ENCODE measurements at places on chromosomes 7 and 10.

- DNase-seq: no peak
Observed at GRCh38 chr10:81882011-81882410, 7.0 kb downstream of the NRG3 start.

DNA sequence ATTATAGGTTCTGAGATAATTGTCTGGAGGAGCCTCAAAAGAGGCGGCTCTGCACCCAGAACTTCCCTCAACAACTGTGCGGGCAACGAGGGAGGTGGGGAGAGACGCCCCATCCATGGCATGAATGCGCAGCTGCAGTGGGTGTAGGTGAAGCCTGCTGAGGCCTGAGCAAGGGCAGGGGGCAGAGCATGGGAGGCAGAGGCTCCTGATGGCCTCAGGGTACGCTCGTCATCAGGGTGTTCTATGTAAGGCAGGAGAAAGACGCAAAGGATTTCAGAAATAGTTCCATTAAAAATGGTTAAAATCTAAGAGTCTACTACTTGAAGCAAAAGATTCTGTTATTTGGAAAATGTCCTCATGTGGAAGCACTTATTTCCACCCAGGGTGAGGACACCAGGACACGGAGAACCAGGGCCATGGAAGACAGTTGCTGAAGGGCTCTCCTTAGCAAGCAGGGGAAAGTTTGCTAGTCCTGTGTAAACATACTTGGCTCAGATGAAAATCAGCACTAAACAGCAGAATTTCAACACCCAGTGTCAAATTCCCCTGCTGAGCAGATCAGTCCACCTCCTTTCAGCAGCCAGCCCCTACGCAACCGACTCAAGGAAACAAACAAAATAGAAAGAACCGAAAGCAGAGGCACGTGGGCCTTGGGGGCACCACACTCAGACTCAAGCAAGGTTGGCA is 18.9 kb downstream of the INSIG1 start:
- DNase-seq: no peak

GRCh38 chr10:10056961-10057360 is 960.7 kb upstream of the CELF2 start:
- no peak for DNase-seq

- no peak for DNase-seq
Observed at GRCh38 chr7:129569811-129570215, 41.7 kb upstream of the NRF1 start.

DNA sequence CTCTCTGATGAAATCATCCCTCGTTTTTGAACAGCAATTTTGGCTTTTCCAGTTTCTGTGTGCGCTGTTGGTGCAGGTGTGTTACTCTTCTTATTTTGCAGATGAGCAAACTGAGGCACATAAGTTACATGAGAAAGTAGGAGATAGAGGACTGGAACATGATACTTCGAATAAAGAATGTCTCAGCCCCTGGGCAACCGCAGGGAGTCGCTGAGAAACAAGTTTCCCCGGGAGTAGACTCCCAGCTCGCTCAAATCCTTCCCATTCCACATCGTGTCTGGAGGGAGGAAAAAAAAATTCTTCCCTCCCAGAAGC is 18.0 kb downstream of the MXI1 start:
- DNase-seq: no peak

DNA sequence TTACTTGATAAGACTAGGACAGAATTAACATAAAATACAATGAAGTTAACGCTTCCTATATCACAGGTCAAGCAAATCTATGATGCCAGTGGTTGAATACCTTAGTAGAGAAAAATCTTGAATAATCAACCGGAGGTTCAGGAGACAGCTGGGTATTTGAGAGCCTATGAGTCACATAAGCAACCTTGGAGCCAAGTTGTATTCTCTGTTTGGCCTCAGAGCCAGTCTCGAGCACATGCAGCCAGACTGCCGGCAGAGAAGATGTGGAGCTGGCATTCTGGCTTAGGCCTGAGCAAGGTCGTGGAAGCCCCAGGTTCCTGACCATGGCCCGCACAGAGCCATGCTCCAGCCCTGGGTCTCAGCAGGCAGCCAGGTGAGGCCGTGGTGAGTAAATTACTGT is 90.3 kb downstream of the FAM204A start:
- no peak for DNase-seq

- DNase-seq: no peak
Observed at GRCh38 chr7:157702311-157703023, 365.7 kb downstream of the DNAJB6 start.

DNA sequence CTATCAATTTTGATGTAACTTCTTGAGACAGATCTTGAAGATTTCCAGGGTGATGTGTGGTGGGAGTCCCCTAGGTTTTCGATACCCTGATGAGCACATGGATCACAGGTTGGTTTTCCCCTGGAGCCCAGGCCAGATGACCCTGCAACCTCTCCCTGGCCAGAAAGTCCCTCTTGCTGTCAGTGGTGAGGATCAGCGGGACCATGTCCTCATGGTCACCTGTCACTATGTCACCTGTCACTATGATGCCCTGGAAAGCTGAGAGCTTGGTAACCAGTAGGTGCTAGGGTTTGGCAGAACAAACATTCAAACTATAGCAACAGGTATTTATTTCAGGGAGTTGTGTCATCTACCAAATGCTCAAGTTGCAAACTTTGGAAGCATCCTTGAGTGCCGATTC is 197.9 kb downstream of the ARHGAP12 start:
- no peak for DNase-seq

DNA sequence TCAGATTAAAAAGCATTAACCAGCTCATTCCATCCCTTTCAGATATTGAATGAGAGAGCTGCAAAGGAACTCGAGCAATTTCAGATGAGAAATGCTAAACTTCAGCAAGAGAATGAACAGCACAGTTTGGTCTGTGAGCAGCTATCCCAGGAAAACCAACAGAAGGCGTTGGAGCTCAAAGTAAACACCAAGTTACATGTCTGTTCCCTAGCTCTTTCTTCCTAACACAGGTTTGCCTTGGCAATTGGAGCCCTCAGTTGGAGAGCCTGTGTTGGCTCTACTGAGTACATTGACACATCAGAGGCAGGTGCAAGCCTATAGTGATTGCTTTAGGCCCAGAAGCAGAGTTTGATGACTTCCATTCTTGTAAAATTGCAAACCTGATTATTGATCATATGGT is 14.7 kb downstream of the CFAP58 start:
- no peak for DNase-seq

DNA sequence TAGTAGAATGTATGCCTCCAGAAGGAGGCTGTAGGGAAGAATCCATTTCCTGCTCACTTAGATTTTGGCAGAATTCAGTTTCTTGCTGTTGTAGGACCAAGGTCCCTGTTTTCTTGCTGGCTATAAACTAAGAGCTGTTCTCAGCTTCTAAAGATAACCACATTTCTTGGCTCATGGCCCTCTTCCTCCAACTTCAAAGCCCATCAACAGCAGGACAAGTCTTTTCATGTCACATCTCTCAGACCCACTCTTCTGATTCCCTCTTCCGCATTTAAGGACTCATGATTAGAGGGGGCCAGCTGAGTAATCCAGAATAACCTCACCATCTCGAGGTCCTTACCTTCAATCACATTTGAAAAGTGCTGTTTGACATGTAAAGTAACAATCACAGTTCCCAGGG is 8.2 kb upstream of the LSM8 start:
- no peak for DNase-seq

GRCh38 chr7:44533301-44534055 is 7.7 kb downstream of the NPC1L1 start:
- DNase-seq: no peak

DNA sequence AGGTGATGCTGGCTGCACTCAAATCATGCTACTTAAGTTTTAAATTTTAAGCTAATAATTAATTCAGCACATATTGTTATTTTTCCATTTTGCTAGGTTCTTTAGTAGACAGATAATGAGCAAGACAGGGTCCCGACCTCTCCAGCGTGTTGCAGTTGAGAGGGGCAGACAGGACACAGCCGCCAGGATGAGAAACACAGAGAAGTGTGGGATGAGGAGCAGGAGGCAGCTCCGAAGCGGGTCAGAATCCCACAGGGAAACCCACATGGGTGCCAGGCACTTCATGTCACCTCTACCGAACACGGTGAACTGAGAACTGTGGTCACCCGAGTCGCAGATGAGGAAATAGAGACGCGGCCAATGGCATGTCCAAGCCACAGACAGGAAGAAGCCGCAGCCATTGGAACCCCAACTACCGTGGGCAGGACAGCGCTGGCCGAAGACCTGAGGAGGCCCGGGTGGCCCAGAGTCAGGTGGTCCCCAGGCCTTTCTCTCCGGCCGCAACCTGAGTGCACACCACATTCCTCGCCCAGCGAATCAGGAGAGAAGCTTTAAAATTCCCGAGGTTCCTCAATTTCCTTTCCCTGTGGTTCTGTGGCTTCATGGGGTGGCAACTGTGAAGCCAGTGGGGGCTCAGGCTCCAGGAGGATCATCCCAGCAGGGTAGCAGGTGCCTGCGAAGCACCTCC is 213.0 kb downstream of the DNAJB6 start:
- DNase-seq: no peak

DNA sequence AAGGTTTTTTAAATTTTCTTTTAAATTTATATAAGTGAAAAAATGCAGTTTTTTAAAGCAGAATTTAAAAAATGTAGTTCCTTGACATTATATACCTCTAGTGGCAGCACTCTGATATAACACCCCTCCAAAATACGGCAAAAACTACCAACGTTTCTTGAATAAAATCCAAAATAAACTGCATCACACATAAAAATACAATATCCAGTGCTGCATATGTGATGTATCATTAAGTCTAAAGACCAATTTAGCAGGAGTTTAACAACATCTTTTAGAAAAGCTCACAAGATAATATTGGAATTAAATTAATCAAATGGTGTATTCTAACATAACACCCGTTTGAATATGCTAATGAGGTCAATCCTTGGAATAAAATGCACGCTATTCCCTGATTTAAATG is 1.4 kb downstream of the TCERG1L start:
- DNase-seq: no peak

DNA sequence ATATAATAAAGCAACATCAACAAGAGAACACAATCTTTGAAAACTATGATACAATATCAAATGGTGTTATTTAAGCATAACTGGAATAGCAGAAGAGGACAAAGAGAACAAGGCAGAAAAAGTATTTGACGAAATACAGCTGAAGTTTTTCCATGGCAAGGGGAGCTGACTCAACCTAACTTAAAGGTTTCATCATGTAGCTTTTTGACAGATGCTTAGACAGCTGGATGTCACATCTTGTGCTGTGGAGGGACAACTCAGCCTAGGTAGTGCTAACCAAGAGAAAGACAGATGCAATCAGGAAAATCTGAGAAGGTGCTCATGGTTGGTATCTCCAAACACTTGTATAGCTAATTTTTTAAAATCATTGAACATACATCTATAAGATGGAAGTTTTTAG is 208.2 kb downstream of the TFEC start:
- DNase-seq: no peak

DNA sequence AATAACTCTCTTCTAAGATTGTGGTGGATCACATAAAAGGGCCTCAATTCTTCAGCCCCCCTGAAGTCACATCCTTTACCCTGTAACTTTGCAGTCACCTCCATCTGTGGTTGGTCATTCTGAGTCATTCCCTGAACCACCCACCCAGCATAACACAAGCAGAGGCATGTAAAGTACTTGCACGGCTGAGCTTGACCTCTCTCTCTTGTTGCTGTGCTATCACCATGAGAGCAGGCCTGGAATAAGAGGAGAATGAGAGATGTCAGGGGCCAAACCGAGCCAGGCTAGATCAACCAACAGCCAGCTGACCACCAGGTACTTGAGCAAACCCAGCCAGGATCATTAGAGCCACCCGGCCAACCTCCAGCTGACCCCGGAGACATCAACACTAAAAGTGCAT is 13.5 kb upstream of the STK17A start:
- DNase-seq: no peak
